ENCODE measurements at places on chromosomes 12 and 14.

DNA sequence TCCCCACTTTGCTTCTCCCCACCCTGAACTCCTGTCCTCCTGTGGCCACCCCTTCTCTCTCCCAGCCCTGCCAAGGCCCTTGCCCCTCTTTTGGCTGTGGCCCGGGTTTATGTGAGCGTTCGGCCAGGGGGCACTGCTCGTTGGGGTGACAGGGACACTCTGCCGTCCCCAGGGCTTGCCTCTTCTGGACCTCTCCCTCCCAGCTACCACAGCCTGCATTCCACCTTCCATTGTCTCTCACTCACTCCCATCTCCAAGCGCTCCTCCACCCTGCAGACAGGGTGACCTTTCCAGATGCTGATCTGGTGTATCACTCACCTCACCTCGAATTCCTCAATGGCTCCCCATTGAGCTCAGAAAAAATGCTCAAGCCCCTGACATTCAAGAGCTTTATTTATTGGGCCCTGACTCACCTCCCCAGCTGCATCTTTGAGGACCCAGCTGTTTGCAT is 1.4 kb downstream of the SERPINA9 start:
- DNase-seq, result no peak

- DNase-seq, result no peak
These were observed 4.6 kb upstream of the SEC23A start for GRCh38 chr14:39107591-39107996.

- no peak for DNase-seq
These were observed 56.8 kb downstream of the GNG2 start for GRCh38 chr14:51917193-51917592.

DNA sequence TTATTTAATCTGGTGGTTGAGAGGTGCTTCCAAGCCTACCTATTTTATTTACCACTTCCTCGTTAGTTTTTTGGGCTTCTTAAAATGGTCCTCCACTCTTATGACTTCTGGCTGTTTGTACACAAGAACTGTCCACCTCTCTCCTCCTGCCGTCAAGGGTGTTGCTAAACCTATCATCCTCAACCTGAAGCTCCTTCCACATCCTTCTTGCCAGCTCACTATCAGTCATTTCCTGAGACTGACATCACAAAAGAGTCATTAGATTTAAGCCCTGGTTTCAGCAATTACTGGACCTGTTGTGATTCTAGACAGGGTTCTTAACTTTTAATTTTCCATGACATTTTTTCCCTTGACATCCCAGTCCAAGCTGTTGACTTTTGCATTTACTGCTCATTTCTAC is 91.9 kb downstream of the BICD1 start:
- DNase-seq, result no peak

- no peak for DNase-seq
These were observed 70.0 kb downstream of the KIF21A start for GRCh38 chr12:39372929-39373328.

Measured in stimulated activated CD4-positive, alpha-beta T cell treated with anti-CD3 and anti-CD28 coated beads, TNF-alpha, amount 100 ng/mL, for 48 hours (primary cell).